ENCODE measurements at places on chromosomes 4 and X. TPM values are rescaled to one million over a fixed set of nuclear protein-coding genes. Genes with fewer than 3 reads are reported as not detected.

Gene XG
- total RNA-seq: 15.4 TPM

Gene MSANTD1
- 0.95 TPM for total RNA-seq

Gene PPBP
- total RNA-seq: not detected

DNA sequence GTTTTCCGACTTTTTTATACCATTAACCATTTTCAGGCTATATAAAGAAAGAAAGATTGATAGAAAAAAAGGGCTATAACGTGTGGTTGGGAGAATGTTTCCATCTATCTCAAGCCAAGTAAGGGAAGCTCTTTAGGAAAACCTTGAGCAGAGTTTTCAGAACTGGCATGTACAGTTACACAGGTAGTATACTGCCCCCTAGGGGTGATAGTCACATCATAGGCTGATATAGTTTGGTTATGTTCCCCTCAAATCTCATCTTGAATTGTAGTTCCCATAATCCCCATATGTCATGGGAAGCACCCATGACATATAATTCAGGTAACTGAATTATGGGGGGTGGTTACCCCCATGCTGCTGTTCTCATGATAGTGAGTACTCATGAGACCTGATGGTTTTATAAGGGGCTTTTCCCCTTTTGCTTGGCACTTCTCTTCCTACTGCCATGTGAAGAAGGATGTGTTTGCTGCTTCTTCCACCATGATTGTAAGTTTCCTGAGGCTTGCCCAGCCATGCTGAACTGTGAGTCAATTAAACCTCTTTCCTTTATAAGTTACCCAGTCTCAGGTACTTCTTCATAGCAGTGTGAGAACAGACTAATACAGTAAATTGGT is 186.8 kb downstream of the TMA16 start:
- no peak for DNase-seq

- no peak for DNase-seq
Observed at GRCh38 chrX:31715675-31716074, 643.8 kb upstream of the FTHL17 start.

DNA sequence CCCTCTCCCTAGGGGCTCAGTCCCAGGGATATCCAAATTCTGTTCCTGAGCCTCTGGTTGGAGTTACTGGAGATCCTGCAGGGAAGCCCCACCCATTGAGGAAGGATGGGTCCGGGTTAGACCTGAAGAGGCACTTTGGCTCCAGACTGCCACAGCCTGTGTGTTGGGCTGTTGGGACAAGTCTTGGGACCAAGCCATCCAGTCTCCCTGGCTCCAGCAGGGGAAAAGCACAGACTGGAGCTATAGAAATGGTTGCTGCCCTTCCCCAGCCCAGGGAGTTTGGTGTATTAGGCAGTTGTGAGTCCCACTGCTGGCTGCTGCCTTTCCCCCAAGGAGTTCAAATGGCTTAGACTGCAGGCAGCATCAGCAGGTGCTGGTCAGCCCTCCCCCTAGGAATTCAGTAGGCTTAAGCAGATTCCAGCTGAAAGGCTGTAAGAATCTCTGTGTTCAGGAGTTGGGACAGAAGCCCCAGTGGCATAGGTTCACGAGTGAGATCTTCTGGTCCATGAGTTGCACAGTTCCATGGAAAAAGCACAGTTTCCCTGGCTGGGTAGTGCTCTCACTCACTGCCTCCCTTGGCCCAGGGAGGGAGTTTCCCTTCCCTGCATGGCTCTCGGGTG is 344.0 kb upstream of the EPHA5 start:
- DNase-seq: no peak

DNA sequence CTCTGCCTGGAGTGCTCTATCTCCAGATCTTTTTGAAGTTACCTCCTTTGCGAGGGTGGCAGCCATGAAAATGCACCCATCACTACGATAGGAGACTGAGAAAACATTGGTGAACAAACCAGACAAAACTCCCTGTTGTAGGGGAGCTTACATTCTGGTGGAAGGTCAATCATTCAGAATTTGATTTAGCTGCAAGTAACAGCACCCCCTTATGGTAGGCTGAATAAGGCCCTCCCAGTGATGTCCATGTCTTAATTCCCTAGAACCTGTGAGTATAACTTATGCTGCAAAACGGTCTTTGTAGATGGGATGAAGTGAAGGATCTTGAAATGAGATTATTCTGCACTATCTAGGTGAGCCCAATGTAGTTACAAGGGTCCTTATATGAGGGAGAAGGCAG is 5.6 kb upstream of the TEC start:
- DNase-seq: no peak

DNA sequence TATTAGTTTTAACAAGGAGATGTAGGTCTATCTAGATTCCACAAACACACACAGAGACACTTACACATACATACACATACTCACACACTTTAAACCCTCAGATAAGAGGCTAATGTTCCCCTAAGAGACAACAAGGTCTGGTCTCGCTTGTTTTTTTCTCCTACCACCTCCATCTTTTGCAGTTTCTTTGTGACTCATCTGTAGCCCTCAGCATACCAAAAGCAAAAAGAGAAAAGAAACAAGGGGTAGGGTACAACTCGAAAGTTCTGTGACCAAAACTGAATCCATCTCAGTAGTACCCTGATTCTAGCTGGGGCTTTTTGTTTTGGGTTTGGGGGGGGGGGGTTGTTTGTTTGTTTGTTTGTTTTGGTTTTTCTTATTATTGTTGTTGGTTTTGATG is 12.2 kb upstream of the EXOSC9 start:
- no peak for DNase-seq

- DNase-seq: no peak
Observed at GRCh38 chr4:168509786-168510185, 12.9 kb downstream of the PALLD start.

GRCh38 chr4:112770114-112770513 is 133.2 kb downstream of the LARP7 start:
- DNase-seq: no peak

DNA sequence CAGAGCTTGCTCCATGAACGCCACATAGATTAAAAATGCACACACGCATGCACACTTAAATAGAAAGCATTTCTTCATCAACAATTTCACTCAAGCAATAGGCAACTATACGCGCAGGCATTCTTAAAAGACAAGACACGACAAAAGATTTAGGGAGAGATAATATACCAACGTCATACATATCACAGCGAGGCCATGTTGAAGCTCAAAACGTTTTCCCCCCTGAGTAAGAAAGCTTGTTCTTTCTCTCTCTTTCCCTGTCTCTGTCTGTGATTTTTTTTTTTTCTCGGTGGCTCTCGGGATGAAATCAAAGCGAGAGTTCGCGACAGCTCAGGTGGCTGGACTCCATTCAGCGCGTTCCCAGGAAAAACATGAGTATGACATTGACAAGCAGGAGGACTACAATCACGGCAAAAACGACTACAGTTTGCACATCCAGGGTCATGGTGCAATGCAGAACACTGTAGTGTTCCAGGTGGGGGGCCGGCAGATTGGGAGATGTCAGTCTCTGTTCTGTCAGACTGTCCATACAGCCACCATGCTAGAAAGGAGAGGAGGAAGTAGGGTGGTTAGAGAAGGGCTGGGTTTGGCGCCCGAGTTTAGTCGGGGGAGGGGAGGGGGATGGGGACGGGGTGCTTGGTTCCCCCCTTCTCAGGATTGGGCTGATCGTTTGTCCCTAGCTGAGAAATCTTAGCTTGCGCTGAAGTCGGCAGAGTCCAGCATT is 30.7 kb downstream of the ARHGEF9 start:
- DNase-seq: no peak

DNA sequence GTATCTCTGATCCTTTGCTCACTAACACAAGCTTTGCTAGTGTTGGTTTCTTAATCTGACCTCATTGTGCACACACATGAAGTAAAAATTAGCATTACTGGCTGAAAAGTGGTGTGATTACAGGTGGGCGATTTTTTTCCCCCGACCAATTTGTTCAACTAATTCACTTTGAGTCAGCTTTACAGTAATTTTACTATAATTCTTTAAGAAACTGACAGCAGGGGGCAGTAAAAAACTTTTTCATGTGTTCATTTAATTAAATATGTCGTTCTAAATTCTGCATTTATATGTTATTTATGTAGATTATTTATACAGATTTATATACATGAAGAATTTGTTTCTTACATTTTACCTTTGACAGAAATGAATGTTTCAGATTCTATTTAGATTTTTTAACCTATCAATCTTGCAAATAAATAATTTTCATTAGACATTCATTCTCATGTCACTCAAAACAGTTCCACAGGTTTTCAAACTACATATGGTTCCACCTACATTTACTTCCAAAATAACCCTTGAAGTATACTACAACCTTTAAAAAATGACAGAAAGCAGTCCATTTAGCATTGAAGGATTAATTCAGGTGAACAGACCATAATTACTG is 17.5 kb downstream of the PALLD start:
- DNase-seq: no peak

Data from esophagus squamous epithelium (tissue), 5 donors.